Activated CD4-positive, alpha-beta T cell treated with anti-CD3 and anti-CD28 coated beads, Interleukin-2, amount 50 U/mL, for 24 hours (primary cell): ENCODE measurements at places on chromosomes 7 and 10.

- DNase-seq = no peak
These were observed 76.4 kb downstream of the OAT start for GRCh38 chr10:124342136-124342820.

GRCh38 chr7:141511676-141512396 is 39.4 kb upstream of the AGK start:
- DNase-seq = no peak

DNA sequence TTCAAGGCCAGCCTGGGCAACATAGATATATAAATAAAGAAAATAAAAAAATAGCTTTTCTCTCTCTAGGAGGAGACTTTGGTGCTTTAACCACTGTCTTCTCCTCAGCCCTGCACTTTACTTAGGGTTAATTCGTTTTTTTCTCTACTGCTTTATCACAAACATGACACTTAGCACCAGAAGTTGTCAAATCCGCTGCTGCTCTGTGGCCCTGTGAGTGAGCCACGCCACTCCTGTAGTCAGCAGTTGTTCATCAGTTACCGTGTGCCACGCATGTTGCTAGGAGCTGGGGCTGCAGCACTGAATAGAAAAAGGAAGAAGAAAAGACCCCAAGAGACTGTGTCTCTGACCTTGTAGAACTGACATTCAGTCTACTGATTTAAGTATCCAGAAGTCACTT is 232.6 kb downstream of the CELF2 start:
- no peak for DNase-seq

DNA sequence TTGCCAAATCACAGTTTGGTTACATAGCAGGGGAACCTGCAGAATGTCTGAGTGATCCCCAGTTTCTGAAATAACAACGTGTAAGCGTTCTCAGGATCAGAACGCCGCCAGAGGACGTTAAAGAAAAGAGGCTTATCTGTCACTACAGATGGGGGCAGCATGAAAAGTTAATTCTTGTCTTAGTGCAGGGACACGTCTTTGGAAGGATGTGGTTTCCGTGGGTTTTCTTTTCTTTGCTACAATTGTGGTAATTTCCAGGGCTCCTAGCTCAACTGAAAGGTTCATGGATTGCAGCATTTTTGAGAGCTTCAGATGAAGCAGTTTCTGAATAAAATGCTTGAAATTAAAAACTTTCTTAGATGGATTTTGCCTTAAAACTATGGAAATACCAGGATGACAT is 106.6 kb downstream of the PRKCQ start:
- peak; percentile 54 for DNase-seq

- no peak for DNase-seq
These were observed 348.8 kb downstream of the GALNT17 start for GRCh38 chr7:71480791-71481190.

DNA sequence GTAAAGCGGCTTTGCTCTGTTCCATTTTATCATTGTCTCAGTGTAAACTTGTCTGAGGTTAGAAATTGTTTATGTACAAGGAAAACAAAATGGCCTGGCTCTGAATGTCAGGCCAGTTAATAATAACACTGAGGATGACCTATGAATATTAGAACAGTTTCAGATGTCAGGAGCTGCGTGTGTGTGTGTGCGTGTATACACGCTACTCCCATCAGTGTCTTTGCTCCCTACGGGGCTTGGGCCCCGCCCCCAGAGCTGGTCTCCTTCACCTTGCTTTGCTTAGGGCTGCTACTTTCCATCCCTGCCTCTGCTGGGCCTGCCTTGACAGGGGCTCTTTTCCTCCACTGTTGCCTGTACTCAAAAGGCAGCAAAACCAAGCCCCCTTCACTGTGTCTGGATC is 142.3 kb upstream of the BET1 start:
- no peak for DNase-seq

GRCh38 chr7:155452505-155453295 is 5.2 kb upstream of the EN2 start:
- DNase-seq = no peak

- DNase-seq = no peak
These were observed 58.0 kb downstream of the FAM171A1 start for GRCh38 chr10:15313047-15313446.

GRCh38 chr10:43208147-43209073 is 58.5 kb downstream of the RASGEF1A start:
- DNase-seq = no peak

DNA sequence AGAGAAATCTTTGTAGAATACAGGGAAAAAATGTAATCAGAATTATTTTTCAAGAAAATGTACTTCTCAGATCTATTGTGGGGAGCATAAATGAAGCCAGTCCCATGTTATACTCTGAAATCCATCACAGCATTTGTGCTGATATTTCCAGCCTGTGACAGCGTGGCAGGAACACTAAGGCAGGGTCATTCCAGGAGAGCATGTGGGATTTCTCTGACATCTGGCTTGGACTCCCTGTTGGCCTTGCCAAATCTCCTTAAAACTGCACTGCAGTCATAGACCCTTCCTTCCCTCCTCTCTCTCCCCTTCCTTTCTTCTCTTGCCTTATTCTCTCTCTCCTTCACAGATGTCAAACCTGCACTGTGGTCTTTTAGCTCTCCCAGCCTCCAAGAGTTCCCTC is 6.5 kb upstream of the TSPAN13 start:
- no peak for DNase-seq
